ENCODE measurements at places on chromosomes 3 and 15.

DNA sequence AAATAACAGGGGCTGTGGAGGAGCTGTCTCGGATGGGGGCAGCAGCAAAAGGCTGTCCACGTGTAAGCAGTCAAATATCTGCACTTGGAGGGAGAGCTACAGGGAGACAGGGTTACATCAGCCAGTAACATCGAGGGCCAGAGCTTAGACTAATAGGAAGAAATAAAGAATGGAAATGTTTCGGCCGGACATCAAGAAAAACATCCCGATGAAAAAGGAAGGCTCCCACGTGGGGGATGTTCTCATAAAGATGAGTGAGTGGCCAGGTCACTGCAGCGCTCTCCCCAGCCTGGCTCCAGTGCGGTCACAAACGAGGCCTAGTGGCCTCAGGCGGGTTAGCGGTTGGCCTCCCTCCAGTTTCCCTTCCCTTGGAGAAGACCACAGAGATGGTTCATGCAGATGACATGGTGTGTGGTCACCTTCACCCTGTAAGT, 56.1 kb upstream of the WNT5A start:
- DNase-seq = no peak

- no peak for DNase-seq
These were observed 13.8 kb upstream of the CCR1 start for GRCh38 chr3:46221938-46222337.

GRCh38 chr3:44954962-44955361, 21.0 kb downstream of the ZDHHC3 start:
- DNase-seq = no peak

- DNase-seq = no peak
These were observed 158.4 kb upstream of the NAALADL2 start for GRCh38 chr3:174700736-174701135.

GRCh38 chr15:58494567-58494966, 62.8 kb downstream of the LIPC start:
- no peak for DNase-seq

DNA sequence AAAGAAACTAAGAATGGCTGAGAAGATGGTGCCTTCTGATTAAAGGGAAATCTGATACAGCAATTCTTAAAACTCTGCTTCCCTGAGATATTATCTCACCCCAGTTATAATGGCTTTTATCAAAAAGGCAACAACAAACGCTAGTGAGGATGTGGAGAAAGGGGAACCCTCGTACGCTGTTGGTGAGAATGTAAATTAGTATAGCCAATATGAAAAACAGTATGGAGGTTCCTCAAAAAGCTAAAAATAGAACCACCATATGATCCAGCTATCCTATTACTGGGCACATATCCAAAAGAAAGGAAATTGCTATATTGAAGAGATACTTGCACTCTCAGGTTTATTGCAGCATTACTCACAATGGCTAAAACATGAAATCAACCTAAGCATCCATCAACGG, 65.1 kb downstream of the GOLIM4 start:
- DNase-seq = no peak
